Anterior cingulate cortex (tissue), 58 donors: ENCODE measurements at places on chromosomes 11 and 22.
A peak's percentile ranks its signal among the peaks of the same experiment; 100 is the strongest.

DNA sequence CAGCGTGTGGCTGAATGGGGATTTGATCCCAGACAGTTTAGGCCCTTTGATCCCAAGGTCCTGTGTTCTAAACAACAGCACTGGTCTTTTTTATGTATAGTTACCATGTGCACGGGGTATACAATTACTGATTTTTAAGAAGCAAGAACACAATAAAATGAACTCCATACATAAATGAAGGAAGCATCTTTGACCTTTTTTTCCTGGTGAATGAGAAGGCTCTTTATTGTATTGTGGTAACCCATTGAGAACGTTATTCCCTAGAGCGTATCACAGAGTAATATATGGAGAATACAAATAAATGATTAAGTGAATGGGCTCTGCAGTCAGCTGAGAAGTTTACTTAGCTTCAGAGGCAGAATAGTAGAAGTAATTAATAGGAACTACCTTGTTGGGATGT is 563.6 kb downstream of the NTM start:
- no peak for DNase-seq

GRCh38 chr11:95512682-95513081 is 276.9 kb downstream of the FAM76B start:
- DNase-seq = no peak

DNA sequence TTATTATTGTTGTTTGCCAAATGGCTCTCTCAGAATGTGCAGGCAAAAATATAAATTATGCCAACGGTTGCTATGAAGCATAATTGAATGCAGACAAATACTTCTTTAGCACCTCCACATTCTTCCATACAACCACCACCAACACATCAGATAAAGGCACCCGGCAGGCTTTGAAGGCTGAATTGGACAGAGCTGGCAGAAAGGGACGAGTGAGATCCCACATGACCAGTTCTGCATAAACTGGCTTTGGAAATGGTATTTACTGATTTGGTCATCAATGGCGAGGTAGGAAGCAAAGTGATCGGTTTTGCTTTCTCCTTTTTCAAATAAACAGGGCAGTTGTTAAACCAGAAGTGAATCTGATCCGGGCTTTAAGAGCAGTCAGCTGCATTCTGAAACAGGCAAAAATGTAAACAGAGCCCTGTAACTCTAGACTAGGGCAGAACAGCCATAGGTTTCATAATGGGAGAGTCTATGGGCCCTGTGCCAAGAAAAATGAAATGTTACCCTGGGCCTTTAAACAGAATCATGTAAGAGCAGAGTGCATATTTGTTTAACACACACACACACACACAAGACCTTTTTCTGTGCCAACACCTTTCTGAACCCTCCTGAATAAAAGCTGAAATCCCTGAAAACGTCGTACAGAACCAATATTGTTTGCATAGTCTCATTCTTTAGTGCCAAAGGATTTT is 97.7 kb downstream of the MPPED2 start:
- no peak for DNase-seq

DNA sequence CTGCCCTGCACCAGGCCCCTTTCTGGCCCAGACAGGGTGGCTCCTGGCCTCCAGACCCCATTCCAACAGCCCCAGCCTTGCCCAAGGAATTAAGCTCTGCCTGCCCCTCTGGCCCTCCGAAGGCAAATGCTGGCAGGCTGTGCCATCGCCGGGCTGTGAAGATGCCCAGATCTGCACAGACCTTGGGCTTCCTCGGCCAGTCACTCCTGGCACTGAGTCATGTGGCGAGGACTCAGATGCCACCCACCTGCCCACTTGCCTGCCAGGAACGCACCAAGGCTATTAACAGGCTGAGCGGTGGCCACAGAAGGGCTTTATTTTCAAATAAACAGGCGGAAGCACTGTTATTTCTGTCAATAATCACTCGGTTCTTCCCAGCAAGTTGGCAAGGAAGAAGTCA is 50.3 kb upstream of the TTLL12 start:
- peak; percentile 9 for DNase-seq

DNA sequence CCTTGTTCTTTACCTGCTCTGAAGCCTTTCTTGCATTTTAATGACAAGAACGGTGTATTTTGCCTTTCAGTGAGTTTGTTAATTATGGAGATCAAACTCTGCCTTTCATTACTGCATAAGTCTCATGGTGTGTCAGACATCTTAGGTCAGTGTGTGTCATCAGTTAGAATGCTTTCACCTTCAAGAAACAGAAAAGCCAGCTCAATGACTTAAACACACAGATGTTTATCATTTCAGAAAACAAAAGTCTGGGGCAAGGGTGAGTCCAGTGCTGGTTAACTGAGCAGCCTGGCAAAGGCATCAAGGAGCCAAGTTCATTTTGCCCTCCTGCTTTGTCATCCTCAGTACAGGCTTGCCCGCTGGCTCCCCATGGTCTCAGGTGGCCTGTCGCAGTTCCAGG is 54.5 kb downstream of the PACS1 start:
- no peak for DNase-seq

GRCh38 chr11:99682646-99683045 is 661.9 kb downstream of the CNTN5 start:
- DNase-seq = no peak

- no peak for DNase-seq
Measured at GRCh38 chr11:11979488-11980117, 28.8 kb downstream of the DKK3 start.

DNA sequence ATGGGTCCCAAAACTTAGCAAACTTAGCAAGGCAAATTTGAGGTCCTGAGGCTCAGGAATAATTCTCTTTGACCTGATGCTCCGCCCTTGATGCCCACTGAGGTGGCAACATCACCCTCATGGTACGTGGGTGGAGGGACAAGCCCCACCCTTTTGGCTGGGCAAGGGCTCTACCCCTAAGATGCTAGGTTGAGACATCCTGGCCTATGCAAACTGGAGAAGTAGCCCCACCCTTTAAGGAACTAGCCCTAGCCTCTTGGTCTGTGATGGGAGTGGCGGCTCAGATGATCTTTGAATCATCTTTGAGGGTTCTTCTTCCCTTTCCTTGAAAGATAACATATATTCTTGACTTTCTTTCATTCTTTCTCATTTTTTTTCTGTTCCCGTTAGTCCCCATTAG is 32.9 kb downstream of the CABIN1 start:
- DNase-seq = no peak

DNA sequence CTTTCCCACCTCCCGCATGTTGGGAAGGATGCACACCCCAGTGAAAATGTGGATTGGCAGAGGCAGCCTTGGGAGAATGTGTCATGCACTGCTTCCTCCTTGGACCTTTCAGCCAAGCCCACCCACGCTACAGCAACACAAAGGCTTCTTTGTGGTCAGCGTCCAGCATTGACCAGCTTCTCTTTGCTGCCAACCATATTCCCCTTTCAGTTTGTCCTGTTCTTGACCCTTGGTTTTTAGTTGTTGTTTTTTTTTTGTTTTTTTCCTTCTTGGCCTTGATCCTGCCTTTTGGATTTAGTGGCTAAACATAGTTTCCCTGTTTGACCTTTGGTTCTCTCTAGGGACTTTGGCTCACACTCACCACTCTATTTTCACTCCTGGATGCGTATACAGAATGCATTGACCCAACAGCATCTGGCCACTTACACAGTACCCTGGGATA is 573.6 kb downstream of the INSC start:
- peak; percentile 7 for DNase-seq

DNA sequence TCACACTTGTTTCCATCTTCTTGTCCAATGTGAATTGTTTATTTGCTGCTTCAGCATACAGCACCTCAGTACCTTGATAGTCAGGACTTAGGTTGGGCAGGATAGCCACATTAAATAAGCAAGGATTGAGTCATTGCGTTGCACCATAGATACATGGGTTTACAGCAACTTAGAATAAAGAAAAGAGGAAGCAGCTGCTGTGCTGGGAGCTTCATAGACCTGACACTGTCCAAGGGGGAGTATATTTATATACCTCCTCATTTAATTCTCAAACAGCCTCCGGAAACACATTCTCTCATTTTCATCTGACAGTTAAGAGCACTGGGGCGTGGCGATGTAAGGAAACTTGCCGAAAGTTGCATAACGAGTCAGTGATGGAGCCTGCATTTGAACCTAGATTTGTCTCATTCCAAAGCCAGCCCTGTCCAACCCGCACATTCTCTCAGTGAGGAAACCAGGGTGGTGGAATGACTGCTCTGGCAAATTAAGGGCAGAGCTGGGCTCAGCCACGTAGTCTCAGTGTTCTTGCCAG is 42.2 kb downstream of the UBASH3B start:
- DNase-seq = no peak

GRCh38 chr11:6481924-6482275 is 599 bp downstream of the TIMM10B start:
- no peak for DNase-seq

GRCh38 chr22:29625090-29625825 is 21.8 kb downstream of the NF2 start:
- DNase-seq = no peak

DNA sequence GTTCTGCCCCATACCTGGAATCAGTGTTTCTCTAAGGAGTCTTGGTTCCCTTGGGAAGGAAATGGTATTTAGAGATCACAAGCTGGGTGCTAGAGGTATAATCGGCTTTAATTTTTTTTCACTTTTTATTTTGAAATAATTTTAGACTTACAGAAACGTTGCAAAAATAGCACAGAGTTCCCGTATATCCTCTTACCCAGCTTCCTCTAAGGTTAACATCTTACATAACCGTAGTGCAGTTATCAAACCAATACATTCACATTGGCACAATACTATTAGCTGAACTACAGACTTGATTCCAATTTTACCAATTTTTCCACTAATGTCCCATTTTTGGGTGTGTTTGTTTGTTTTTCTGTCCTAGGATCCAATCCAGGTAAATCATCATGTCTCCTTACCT is 63.8 kb downstream of the RBX1 start:
- no peak for DNase-seq

DNA sequence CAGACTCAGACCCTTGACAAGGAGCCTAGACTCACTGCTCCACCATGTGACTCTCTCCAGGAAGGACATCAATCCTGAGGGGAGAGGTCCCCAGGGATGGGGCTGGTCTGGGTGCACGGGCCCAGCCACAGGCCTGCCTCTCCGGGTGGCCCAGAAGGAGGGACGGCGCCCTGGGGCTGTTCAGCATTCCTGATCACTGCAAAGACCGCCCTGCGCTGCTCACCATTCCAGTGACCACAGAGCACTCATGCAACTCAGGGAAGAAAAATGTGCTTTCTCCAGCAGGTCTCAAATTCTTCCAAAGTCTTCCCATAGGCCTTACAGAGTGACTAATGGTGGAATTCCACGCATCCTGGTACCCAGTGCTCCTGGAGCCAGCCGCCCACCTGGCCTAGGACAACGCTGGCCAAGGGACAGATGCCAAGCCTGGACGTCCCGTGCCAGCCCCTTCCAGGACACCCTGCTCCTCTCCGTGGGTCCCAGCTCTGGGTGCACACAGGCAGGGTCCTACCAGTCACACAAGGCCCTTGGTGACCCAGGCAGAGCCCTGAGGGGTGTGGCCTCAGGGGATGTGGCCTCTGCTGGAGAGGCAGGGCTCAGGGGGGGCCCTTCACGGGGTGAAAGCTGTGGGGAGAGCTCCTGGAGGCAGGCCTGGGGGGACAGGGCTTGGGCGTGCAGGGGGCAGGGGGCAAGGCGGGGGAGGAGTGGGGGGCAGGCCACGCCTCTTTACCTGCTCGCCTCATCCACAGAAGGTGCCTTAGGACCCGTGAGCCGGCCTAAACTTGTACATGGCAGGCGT is 178.8 kb downstream of the IGLL1 start:
- no peak for DNase-seq
